ENCODE measurements at places on chromosomes 2 and 18.

- no peak for DNase-seq
Observed at GRCh38 chr2:241893265-241893664, 23.7 kb downstream of the RTP5 start.

DNA sequence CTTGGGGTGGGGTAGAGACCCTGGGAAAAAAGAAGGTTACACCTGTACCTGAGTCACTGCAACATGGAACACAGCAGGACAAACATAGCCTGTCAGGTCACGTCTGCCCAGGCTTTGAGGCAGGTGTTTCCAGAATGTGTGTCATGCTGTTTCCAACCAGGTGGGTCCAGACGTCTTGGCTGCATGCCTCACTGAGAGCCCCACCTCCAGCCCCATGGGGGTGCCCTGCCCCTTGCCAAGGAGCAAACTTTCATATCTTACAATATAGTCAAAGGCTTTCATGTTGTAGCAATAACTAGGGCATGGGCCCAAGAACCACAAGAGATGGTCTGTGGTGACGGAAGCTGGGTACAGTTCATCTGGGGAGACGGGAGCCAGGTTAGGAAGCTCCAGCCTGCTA lies 499.7 kb downstream of the BCL11A start:
- DNase-seq, result no peak

GRCh38 chr2:197993830-197994229 lies 189.4 kb downstream of the PLCL1 start:
- no peak for DNase-seq

GRCh38 chr2:20456636-20457426 lies 10.0 kb downstream of the RHOB start:
- no peak for DNase-seq

DNA sequence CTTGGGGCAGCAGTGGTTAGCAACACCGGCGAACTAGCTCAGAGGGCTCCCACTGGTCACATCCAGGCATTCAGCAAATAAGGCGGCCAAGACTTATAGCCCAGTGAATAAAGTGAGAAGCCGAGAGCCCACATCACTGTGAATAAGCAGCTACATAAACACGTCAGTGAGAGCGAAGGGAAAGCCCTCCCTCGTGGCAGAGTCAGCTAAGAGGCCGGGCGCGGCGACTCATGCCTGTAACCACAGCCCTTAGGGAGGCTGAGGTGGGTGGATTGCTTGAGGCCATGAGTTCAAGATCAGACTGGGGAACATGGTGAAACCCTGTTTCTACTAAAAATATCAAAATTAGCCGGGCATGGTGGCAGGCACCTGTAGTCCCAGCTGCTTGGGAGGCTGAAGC lies 5.2 kb downstream of the D2HGDH start:
- no peak for DNase-seq

- DNase-seq, result no peak
Observed at GRCh38 chr2:134603966-134604365, 114.8 kb downstream of the TMEM163 start.

DNA sequence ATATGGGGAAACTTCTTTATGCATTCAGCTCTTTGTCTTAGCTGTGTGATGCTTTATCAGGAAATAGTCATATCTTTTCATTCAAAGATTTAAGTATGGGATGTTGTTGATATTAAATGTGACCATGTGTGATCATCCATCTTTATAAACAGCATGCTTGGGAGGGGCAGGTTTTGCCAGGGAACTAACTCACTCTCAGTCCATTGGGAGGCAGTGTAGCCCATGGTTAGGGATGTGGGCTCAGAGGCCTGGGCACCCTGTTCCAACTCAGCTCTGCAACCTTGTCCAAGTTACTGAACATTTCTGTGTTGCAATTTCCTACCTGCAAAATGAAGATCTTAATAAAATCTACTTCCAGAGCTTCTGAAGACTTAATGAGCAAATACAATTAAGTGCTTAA lies 92.0 kb upstream of the BCL2L11 start:
- no peak for DNase-seq

- DNase-seq, result no peak
Observed at GRCh38 chr2:19785867-19786266, 115.9 kb downstream of the TTC32 start.

DNA sequence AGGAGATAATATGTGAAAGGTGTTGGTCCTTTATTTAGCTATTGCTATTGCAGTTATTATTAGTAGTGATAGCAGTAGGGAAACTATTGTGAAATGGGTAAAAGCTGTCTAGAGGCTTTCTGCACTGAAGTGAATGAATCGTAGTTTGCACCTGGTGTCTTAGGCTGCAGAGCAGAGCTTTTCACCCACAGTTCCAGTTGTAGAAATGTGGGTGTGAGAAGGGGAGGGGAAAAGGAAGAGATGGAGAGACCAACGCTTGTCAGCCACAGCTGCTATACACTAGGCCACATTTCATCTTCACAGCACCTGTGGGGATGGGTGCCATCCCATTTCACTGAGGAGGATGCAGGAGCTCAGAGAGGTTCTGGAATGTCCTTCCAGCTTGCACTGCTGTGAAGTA lies 50.0 kb downstream of the TRPM8 start:
- DNase-seq, result no peak

- DNase-seq, result no peak
Observed at GRCh38 chr2:168726375-168726774, 76.1 kb upstream of the NOSTRIN start.

DNA sequence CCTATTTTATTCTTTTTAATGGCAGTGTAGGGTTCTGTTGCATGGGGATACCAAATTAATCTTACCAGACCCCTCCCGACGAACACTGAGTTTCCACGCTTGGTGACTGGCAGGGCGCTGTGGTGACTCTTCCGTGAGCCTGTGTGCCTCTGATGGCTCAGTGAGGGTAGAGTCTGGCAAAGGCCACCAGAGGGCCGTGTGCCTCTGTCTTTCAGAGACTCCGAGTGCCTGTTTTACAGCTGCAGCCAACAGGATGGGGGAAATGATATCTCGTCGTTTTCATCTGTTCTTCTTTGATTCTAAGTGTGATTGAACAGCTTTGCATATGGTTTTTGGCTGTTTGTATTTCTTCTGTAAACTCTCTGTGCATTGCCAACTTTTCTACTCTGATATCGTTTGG lies 99.8 kb downstream of the ZNF236 start:
- DNase-seq, result peak; percentile 55

- DNase-seq, result no peak
Observed at GRCh38 chr2:8406271-8406670, 275.6 kb upstream of the ID2 start.

GRCh38 chr2:218885981-218886947 lies 5.6 kb downstream of the WNT10A start:
- DNase-seq, result no peak

DNA sequence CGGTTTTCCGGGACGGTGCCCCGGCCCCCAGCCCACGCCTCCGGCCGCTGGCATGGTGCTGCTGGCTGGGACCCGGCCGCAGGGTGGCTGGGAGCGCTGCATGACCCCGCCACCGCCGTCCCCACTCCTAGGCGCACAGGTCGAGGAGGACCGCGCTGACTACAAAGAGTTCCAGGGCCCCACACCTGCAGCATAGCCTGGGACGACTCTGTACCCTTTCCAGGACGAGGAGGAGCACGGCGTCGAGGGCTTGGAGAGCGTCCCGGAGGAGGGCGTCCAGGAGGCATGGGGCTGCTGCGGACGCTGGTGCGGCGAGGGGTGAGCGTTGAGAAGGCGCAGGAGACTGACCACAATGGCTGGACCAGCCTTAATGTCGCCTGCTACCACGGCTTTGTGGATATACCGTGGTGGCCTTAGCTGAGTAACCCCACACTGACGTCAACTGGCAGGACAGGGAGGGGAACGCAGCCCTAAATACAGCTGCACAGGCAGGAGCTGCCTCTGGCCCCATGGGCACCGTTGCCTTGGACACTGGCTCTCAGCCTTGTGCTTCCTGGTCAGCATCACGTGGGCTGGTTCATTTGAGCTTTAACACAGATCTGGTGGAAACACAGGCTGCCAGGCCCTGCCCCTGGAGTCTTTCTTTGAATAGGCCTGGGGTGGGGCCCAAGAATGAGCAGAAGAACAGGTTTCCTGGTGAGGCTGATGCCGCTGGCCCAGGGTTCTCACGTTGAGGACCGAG lies 40.9 kb upstream of the TRIM43B start:
- no peak for DNase-seq

GRCh38 chr2:208490492-208490891 lies 83.9 kb downstream of the PTH2R start:
- DNase-seq, result no peak

- no peak for DNase-seq
Observed at GRCh38 chr2:235937936-235938335, 230.2 kb downstream of the GBX2 start.

GRCh38 chr2:34121076-34121475 lies 522.0 kb upstream of the FAM98A start:
- DNase-seq, result no peak

GRCh38 chr2:233145726-233146125 lies 85.6 kb downstream of the INPP5D start:
- DNase-seq, result no peak

DNA sequence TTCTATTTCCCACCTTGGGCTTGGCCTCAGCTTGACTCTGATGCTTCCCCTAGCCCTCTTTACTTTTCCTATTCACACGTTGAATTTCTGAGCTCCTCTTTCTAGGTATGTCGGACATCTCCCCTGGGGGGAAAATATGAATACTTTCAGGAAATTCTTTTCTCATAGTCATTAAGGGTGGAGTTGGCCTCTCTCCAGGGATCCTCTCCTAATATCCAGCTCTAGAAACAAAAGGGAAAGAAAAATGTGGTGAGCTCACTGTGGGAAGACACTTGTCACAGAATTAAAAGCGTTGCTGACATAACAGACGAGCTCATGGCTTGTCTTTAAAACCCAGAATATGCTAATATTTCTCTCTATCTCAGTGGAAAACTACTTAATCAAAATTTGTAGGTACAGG lies 132.7 kb upstream of the MEX3C start:
- no peak for DNase-seq

DNA sequence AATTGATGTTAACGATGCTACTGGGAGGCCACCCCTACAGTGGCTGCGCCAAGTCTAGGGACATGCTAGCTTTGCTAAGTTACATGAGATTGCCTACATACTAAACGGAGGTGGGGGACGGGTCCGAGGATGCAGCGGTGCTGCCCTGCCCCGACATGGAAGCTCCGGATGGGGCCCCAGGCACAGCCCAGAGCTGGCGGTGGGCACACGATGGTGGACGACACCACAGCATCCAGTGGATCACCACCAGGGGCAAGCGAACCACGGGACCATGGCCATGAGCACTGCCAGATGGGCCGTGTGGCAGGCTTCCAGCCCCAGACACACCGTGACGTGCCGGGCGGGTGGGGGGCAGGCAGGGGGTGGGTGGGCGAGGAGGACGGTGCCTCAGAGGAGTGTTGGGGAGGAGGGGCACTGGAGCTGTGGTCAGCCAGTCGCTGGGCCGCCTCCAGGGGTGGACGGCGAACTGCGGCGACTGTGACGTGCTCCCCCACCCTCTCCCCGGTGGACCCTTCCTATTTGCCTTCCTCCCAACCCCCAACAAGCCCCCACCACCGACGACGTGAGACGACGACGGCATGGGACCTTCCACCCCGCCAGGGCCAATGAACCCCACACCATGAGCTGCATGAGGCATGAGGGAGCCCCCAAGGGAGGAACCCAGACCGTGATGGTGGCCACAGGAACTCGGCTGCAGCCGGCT lies 90.6 kb upstream of the ANKRD30BL start:
- no peak for DNase-seq

- DNase-seq, result no peak
Observed at GRCh38 chr2:237378650-237379049, 35.3 kb downstream of the COL6A3 start.

DNA sequence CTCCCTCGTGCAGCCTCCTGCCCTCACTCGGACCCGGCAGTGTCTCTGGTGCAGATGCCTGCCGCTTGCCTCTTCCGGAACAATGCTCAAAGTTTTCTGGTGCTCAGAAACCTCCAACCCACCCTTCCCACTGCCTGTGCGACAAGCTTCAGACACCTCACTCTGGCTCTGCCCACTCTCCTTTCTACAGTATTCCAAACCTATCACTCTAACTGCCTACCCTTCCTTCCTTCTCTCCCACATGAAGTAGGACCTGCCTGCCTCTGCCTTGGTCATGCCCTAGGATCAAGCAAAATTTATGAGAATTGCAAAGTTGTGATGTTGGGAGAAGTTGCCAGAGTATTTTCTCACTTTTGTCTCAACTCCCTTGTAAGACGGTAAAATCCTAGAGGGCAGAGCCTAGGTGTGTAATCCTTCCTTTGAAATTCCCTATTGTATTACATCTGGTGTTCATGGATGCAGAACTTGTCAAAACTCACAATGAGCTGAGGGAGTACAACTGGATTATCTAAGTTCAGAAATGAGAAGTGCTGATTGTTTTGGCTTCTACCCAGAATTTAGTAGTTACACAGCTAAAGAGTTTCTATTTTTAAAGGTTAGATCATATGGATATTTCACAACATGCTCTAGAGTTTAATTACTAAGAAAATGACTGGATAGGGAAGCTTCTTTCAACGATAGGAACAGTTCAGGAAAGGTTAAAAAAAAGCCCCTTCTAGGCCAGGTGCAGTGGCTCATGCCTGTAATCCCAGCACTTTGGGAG lies 7.2 kb downstream of the NPC1 start:
- DNase-seq, result no peak

DNA sequence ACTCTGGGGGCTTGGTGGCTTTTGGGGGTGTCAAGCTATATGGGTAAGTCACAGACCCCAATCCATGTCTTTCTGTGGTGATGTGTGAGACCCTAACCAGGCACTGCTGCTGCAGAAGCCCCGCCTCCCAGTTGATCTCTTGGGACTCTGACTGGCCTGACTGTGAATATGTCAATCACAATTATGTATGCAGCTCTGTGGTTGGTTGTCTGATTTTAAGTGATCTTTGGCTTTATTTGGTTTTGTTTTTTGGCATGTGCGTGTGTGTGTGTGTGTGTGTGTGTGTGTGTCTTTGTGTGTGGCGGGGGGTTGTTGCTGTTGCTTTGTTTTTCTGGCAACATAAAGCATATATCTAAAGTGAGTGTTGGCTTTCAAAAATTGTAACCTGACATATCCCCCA lies 78.5 kb upstream of the GLS start:
- no peak for DNase-seq

DNA sequence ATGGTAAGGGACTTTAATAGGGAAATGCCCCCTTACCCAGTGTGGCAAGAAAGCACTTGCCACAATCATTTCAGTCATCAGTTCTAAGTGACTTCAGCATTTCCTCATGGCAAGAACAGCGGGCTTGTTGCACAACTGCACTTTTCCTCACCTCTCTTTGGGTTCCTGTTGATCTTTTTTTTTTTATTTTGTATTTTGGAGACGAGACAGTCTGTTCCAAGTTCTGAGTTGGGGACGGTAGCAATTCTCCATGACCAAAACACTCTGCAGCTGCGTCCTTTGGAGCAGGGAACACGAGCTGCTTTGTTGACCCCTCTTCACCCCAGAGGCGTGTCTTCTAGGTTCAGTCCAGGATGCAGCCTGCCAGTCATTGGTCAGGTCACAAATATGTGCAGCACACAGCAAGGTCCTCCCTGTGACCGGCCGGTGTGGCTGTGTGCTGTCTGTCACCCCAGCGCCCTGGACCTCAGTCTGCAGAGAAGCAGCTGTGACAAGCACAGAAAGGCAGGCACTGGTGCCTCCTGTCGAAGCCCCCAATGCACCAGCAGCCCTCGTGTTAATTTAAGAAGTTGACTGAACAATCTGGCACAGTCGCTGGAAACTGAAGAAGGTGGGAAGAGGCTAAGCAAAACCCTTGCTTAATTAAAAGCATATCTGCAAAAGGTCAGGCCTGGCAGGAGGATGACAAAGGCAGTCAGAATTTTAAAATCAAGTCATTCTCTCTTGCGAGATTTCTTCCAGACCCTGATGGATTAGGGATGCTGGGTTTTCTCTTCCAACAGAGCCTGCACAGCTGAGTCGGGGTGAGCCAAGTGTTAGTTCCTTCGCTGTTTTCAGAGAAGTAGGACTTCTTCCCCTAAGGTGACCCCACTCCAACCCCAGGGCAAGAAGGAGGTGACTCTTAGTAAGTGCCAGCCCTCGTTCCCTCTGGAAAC lies 96.7 kb upstream of the COPS8 start:
- no peak for DNase-seq
